GM13976 (cell line): ENCODE measurements at places on chromosomes 3 and 15.

- no peak for DNase-seq
These were observed 136.9 kb downstream of the THSD4 start for GRCh38 chr15:71252044-71252739.

DNA sequence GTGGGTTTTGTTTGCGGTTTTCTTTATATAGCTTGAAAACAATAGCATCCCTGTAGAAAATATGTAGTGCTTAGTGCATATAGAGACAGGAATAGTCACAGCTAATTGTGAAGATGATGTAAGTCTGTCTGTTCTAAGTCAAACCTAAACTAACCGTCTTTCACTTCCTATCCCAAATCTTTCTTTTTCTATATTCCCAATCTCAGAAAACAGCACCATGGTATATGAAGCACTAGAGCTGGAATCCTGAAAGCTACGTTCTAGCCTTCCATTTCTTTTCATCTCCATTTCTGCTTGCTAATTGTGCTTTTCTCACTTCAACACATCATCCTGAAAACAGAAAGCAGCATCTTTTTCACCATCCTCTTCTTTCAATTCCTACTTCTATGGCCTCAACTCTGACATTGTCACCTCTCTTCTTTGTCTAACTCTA, 1235.5 kb downstream of the ROBO2 start:
- DNase-seq: no peak

DNA sequence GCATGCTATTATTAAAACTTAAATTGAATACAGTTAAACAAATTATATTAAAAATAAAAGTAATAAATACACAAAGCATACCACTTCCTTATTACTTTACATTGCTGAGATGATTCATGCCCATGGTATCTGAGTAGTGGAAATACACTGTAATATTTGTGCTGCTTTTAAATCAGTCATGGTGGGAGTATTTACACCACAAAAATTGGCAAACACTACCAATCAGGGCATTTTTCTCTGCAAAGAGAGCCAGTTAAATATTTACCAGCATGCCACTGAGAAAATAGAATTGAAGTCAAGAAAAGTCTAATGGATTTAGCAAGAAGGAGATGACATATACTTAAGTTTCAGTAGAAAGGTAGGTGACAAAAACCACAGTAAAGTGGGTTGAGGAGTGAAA, 19.6 kb downstream of the PPARG start:
- DNase-seq: no peak

DNA sequence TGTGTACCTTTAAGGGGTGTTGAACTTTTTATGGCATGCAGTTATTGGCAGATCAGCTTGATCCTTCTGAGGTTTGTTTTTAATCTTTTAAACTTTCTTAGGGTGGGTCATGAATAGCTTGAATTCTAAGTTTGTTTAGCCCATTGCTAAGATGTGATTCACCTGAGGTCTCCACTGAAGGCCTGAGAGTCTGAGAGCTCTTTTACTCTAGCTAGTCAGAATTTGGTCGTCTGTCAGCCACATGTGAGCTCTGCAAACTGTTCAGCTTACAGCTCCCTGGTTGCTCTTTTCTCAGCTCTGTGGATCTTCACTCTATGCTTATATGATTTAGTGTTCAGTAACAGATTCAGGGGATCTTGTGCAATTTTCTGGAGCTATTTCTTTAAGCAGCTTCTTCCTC, 161.3 kb downstream of the ABHD5 start:
- DNase-seq: no peak

- peak; percentile 72 for DNase-seq
These were observed at the start of gene CAND2 for GRCh38 chr3:12796171-12797123. Gene CAND2, plus strand, starts transcription at chr3:12796680. Its CDS starts 41 bp downstream, at chr3:12796721.
